ENCODE measurements at places on chromosomes 5 and 9.

GRCh38 chr9:18980189-18980588 lies 52.8 kb downstream of the SAXO1 start:
- DNase-seq: no peak

DNA sequence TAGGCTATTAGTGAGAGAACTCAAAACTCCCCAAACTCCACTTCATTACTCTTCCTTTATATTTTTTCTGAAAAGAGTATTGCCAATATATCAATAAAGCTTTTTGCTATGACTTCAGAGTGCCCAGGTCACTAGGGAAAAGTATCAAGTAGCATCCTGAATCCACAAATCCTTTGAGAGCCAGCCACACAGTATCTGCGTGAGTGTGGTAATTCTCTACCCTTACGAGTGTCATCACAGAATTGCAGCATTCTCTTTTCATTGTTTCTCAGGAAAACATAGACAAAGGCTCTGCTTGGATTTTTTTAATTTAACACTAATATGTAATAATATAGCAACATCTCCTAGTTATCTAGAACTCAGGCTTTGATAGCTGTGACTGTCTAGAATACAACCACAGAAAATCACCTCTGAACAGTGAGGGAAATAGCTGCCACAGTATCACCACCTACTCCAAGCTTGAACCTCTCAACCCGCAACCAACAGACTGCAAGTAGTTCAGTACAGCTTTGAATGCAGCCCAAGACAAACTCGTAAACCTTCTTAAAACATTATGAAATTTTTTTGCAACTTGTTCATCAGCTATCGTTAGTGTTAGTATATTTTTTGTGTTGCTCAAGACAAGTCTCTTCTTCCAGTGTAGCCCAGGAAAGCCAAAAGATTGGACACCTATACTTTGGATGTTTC lies 79.3 kb upstream of the CCDC152 start:
- no peak for DNase-seq

DNA sequence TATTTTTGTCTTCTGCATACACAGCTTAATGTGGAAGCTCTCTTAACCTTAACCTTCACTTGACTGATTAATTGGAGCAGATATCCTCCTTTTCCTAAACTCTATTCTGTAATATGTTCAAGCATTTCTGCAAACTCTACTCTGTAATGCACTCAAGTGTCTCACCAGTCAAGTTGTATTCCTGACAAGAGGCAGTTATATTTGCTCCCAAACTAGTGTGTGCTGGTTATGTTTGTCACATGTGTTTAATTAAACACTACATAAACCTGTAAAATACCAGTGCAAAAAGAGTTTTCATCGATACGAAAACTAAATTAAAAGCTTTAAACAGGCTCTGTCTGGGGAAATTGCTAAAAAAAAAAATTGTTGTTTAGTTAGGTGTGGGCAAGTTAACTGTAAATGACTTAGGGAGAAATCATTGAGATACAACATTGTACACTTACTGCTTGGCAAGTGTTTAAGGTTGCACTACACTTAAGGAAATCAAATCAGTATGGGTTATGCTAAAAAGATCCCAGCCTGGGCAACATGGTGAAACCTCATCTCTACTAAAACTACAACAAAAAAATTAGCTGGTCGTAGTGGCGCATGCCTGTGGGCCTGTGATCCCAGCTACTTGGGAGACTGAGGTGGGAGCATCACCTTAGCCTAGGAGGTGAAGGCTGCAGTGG lies 6.7 kb downstream of the FAF2 start:
- DNase-seq: no peak

DNA sequence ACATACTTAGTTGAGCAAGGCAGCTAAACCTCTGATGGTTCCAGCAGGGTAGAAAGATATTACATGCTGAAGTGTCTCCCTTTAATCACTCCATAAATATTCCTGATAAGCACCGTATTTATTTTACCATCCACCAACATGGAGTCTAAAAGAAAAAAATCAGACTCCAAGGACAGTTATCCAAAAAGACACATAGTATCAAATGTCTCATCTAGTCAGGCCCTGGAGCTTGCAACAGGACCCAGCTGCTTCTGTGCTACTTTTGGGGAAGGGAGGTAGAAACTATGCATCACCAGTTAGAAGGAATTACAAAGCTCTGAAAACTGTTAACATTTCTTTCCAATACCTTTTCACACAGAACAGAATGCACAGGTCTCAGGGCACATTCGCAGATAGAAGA lies 88.1 kb downstream of the S1PR3 start:
- no peak for DNase-seq

GRCh38 chr9:14967450-14968321 lies 57.5 kb upstream of the FREM1 start:
- no peak for DNase-seq

- DNase-seq: no peak
These were observed 326.8 kb downstream of the BNC2 start for GRCh38 chr9:16543686-16544085.

DNA sequence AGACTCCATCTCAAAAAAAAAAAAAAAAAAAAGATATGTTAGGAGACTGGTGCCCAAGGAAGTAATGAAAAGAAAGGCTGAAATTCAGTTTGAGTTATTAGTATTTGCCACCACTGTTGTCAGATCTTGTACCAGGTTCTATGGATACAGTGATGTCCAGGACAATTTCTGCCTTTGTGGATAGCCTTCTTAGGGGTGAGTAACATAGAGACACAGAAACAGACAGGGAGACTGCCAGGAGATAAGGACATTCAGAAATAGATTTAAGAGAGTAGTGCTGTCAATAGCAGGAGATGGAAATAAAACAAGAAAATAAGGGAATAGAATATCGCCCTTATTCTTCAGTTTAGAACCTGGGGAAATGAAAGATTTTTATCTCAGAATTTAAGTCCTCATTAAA lies 6.3 kb upstream of the SPINK14 start:
- DNase-seq: no peak

DNA sequence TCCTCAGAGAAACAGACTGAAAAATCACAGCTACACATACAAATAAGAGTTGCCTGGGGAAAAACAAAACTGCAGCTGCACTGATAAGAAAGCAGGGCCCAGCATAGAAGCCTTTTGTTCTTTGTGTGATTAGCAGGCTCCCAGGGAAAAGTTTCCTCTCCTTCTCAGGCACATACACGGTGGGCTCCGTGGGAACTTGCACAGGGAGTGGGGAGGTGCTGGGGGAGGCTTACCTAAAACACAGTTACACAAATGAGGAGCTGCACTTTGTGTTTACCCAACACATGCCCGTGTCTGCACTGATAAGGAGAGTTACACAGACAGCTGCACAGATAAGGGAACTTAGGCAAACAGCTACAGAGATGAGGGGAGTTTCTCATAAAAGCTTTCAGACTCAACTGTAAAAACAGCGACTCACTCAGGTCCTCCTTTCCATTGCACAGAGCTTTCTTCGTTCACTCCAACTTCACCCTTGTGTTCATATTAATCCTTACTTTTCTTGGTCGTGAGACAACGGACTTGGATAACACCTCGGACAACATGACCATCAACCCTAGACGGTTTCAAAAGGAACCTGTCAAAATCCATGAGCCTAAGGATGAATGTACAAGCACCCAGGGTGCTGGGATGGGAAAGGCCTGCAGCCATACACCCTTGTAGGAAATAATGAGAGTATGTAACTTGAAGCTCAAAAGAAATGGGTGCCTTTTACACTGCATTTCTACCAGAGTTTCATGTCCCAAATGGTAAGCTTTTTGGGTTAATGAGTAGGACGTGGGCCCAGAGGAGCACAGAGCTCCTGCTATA lies 50.8 kb downstream of the SERINC5 start:
- no peak for DNase-seq

All from stimulated activated CD8-positive, alpha-beta memory T cell treated with anti-CD3 and anti-CD28 coated beads, Interleukin-7, amount 100 ng/mL, for 4 hours (primary cell).